Large intestine (tissue), 12 donors: ENCODE measurements at places on chromosomes 6 and 20.

- no peak for DNase-seq
Measured at GRCh38 chr6:90818163-90818562, 231.3 kb upstream of the MAP3K7 start.

GRCh38 chr6:161903584-161904212 lies 629.8 kb upstream of the AGPAT4 start:
- peak; percentile 20 for DNase-seq

GRCh38 chr6:138493413-138493812 lies 5.9 kb downstream of the NHSL1 start:
- peak; percentile 46 for DNase-seq

DNA sequence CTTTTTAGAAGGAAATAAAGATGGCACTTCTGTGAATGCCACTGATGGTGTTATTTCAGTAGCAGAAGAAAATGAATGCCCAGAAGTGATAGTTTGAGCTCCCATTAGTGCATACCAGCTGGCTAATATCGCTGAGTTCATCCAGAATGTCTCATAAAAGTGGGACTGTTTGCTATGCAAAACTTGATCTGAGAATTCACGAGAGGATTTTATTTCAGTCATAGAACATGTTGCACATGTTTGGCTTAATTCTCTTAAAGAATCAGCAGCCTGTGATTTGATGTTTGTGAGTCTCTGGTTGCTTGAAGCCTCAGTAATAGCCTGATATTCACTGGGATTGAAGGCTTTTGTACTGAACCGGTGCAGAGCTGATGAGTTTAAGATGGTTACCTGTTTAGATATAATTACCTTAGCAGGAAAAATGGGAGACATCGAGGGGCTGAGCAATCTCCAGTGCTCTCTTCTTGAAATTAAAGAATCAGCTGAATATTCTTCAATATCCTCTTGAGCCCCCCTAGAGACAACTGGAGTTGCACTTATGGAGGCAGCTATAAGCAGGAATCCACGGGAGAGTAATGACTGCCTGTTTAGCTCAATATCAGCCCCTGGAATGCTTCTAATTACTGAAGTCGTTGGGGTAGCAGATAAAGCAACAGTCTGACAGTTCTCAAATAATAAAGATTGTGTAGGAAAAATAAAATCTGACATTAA lies 955.5 kb downstream of the PHF3 start:
- no peak for DNase-seq

GRCh38 chr6:25959890-25960536 lies 2.6 kb upstream of the TRIM38 start:
- DNase-seq, result no peak

DNA sequence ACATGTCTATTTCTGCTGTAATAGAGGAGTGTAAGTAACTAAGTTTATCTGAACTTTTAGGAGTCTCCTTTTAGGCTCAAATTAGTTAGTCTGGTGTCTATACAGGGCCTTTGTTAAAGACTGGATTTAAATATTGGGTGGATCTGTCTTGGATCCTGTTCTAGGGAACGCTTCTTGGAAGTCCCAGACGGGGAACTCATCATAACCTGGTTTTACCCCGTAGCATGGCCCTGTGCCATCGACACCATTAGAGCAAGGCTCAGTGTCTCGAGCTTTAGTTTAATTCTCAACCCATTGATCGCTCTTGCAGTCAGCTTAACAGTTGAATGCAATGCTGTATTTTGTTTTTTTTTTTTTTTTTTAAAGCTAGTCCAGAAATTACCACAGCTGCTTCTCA lies 89.9 kb downstream of the CARMIL1 start:
- no peak for DNase-seq

GRCh38 chr6:106453756-106454367 lies 93.3 kb downstream of the CRYBG1 start:
- DNase-seq, result no peak

DNA sequence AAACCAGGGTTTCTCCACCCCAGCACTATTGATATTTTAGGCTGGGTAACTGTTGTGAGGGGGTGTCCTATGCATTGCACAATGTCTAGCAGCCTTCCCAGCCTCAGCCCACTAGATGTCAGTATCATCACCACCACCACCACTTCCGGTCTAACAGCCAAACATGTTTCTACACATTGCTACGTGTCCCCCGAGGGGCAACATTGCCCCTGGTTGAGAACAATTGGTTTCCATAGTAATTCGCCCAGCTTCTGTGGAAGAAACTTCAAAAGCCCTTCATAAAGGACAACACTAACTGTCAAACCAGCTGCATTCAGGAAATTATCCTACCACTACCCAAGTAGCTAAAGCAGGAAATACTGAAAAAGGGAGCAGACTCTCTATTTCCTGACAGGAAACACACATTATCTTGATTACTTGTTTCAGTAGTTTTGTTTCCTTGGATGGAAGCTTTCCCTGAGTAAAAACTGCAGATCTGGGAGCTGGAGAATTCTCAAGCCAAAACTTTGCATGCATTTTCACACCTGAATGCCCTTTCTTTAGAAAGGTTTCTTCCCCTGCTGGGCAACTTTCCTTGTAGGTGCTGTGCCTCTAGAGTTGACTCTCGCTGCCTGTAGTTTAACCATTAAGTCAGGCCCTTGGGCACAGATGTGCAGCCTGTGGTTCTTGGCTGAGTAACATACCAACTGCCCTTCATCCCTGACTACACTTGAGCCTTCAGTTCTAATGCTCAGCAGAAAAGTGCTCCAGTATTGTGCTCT lies 23.6 kb downstream of the PKHD1 start:
- peak; percentile 58 for DNase-seq

DNA sequence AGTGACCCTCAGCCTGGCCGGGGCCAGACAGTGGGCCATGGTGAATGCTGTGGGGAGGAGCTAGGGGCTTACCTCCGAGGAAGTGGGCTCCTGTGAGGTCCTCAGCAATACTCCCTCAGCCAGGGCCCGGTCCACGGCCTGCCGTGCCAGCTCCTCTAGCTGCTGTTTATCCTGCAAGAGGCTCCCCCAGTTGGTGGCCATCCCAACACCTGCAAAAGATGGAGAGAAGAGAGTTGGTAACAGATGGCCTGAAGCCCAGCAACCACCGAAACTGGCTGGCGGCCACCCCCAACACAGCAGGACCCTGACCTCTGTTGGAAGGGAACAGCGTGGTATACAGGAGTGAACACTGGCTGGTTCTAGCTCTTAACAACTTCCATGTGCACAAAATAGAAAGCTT lies 4.0 kb downstream of the GSS start:
- DNase-seq, result no peak

- DNase-seq, result peak; percentile 62
Measured at GRCh38 chr6:43770372-43771209, 580 bp downstream of the VEGFA start.
